ENCODE measurements at places on chromosomes 1 and 21.

- no peak for DNase-seq
These were observed 186.3 kb downstream of the TPR start for GRCh38 chr1:186188736-186189135.

- no peak for DNase-seq
These were observed 434.6 kb upstream of the CHRM3 start for GRCh38 chr1:238951809-238952208.

- no peak for DNase-seq
These were observed 31.9 kb downstream of the MAP10 start for GRCh38 chr1:232837087-232837486.

- DNase-seq = no peak
These were observed 97.5 kb upstream of the KIAA1614 start for GRCh38 chr1:180815188-180815587.

DNA sequence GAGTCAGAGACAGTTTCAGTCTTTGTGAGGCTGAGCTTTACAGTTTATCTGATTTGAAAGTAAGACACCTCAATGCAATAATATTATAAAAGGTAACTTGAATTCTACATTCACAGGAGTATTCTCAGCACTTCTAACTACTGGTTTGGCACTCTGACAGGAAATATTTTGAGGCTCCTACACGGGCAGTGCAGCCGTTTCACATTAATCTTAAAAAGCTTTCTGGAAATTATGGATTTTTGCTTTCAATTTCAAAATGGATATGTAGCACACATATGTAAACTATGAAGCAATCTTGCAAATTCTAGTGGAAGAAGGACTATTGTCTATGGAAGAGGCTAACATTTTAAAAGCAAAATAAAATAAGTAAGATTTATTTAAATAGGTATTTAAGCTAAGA, 262.9 kb upstream of the SNX7 start:
- DNase-seq = no peak

DNA sequence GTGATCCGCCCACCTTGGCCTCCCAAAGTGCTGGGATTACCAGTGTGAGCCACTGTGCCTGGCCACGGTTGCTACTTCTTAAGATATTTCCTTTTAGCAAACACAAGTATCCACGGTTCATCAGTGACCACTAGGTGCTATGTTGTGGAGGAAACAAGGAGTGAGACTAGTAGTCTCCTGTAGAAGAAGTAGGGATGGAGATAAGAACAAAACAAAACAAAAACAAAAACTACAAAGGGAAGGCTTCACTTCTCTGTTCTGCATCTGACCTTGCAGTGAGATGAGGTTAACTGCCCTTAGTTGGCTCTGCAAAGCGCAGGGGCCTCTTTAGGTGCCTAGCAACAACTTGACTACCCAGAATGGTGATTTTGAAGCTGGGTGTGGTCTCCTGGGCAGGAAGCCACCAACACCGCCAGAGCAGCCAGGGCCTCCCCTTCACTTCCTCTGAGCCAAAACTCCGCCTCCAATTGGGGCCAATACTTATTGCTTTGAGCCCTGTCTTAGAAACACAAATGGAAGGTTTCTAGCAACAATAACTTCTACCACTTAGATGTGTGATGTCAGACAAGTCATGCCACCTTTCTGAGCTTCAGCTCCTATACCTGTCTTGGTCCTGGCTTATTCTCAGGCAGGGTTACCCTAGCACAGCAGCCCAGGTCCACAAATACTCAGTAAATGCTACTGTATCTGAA, 12.8 kb upstream of the CDC42 start:
- DNase-seq = peak; percentile 82

- DNase-seq = no peak
These were observed 36.5 kb downstream of the ARHGEF10L start for GRCh38 chr1:17575797-17576518.

GRCh38 chr1:169951108-169951507, 57.4 kb upstream of the SCYL3 start:
- DNase-seq = no peak

DNA sequence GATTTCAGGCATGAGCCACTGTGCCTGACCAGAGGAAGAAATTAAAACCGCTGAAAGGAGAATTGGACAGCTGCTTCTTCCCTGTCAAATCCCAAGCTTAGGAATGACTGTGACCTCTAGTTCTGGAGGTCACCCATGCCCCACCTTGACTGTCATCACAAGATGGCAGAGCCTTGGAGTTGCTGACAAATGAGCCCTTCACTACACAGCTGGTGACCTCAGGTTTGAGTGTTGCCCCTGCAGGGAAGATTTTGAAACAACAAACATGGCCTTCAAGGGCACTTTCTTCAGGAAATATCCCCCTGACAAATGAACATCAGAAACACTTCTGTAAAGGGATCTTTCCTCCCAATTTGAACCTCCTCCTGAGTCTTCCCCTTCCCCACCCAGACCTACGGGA, 6.9 kb upstream of the SLC45A3 start:
- no peak for DNase-seq

- DNase-seq = peak; percentile 49
These were observed 3.0 kb upstream of the SDE2 start for GRCh38 chr1:226001963-226002666.

- DNase-seq = no peak
These were observed 769 bp downstream of the SV2A start for GRCh38 chr1:149916898-149917252.

- no peak for DNase-seq
These were observed 48.2 kb upstream of the POU3F1 start for GRCh38 chr1:38094711-38095290.

- no peak for DNase-seq
These were observed 36.7 kb upstream of the SH3D21 start for GRCh38 chr1:36269408-36269838.

DNA sequence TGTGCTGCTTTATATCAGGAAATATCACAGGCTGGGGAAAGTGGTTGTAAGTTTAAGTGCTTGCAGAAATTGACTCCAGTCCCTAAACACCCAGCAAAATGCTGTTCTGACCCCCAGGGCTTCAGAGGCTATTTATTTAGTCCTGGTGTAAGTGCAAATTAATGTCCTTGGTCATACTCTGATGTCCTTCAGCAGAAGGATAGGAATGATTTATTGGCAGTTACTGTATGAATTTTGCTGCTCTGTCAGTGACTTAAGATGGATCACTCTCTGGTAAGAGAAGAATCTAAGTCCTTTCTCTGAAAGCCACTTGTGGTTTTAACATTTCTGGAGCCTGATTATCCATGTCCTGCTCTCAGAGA, 21.9 kb downstream of the FAM20B start:
- DNase-seq = no peak

Measured in right forelimb (tissue), 1 donor.